HT-29 (cell line): ENCODE measurements at places on chromosomes 5 and 9. TPM values are rescaled to one million over a fixed set of nuclear protein-coding genes. Genes with fewer than 3 reads are reported as not detected.

GRCh38 chr9:134723037-134723436 lies 81.4 kb downstream of the COL5A1 start:
- no peak for DNase-seq

- DNase-seq, result no peak
Measured at GRCh38 chr9:133165452-133165730, 1.7 kb upstream of the GBGT1 start.

GRCh38 chr5:145484158-145484557 lies 351.0 kb downstream of the PRELID2 start:
- peak; percentile 24 for DNase-seq

- no peak for DNase-seq
Measured at GRCh38 chr5:93665648-93666047, 75.8 kb downstream of the POU5F2 start.

DNA sequence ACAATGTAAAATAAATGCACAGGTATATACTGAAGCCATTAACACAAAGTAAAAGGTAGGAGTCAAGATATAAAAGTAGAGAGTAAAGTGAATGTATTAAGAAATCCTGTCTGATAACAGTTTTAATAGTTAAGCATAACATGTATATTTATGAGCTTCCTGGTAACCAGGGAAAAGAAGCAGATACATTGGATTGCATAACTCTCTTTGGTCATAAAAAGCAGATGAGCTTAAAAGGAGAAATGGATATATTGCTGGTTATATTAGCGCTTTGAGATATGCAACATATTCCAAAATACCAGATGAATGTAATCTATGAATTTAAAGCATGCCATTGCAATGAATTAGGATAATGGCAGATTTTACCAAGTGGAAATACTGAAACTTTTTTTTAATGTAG lies 6.2 kb upstream of the TNFSF8 start:
- no peak for DNase-seq

DNA sequence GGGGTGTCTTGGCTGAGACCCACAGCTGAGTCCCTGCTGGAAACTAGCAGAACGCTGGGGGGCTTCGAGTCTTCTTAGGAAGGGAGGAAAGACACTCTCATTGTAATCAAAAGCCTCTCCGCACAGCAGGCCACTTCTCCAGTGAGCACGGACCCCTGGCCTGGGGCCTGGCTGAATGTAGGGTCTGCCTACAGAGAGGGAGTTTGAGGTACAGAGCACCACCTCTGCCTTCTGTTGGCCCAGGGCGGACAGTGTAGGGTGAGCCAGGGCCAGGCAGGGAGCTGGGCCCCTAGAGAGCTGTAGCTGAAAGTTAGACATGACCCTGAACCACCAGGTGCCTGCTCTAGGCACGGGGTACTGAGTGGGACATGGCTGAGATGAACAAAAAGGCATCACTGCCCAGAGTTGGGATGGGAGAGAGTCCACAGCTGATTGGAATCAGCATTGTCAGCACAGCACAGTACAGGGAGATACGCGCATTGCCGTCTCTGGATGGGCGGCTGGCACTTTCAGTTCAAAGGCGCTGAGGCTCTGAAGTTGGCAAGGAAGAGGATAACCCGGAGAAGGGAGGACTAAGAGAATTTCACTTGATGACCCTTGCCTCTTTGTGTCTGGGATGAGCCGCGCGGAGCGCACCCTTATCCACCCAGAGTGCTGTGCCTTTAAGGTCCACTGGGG lies 363 bp upstream of the SLC25A48 start:
- DNase-seq, result no peak

The LCP2 gene
- total RNA-seq, result not detected in 2 replicates

The NOXA1 gene
- total RNA-seq, result 1.5 and 3.7 TPM in 2 replicates

The ATP10B gene
- total RNA-seq, result 7.4 and 10.4 TPM in 2 replicates

The ANKRD34B gene
- total RNA-seq, result not detected in 2 replicates

The DMGDH gene
- total RNA-seq, result not detected in 2 replicates

The CRHBP gene
- total RNA-seq, result not detected in 2 replicates

The OLFML2A gene
- total RNA-seq, result 0.21 TPM in 1 of 2 replicates, not detected in the other
